ENCODE measurements at places on chromosomes 16 and 17.

- no peak for DNase-seq
These were observed 115.2 kb downstream of the C17orf67 start for GRCh38 chr17:56718515-56718914.

DNA sequence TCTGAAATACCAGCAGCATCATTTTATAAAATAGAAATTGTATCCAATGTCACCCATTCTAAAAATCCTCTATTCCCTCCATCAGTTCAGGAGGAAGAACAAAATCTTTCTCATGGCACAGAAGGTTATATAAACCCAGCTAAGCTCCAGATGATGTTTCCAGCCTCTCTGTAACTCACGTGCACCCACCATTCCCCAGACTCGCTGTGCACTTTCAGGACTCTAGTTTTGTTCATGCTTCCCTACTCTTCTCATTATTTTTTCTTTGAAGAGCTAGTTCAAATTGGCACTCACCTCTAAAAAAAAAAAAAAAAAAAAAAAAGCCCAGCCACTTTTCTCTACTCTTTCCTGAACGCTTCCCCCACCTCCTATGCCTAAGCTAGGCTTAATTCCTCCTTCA lies 36.0 kb upstream of the SHISA6 start:
- DNase-seq = no peak

GRCh38 chr17:72713701-72714100 lies 378.8 kb downstream of the SLC39A11 start:
- no peak for DNase-seq

DNA sequence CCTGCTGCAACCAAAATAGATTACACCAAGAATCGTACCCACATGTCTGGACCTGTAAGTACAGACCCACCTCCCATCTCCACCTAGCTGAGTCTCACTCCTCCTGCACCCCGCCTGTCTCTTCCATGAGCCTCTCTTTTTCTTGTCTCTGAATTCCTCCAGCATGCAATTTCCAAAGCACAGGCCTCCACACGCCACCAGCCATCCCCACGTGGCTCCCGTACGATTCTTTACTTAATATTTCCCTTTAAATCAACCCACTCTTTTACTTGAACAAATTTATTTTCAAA lies 1.2 kb downstream of the RPH3AL start:
- no peak for DNase-seq

- DNase-seq = no peak
These were observed 10.0 kb downstream of the HAGH start for GRCh38 chr16:1816396-1817275.

GRCh38 chr16:3652373-3653195 lies 1.9 kb upstream of the DNASE1 start:
- DNase-seq = no peak

DNA sequence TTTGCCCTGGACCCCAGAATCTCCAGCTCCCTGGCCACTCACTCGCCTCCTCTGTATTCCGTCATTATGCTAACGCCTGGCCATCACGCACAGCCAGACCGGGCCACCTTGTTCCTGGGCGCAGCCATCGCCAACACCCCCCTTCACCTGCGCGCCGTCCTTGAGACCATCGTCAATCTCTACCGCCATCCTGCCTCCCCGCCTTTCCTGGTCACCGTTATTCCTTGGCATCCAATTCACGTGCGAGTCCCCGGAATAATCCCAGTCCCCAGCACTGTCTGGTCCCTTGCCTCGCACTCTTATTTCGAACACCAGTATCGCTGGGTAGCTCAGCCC lies 541 bp downstream of the VKORC1 start:
- DNase-seq = no peak

GRCh38 chr16:57470711-57471110 lies 8.2 kb downstream of the POLR2C start:
- DNase-seq = no peak

DNA sequence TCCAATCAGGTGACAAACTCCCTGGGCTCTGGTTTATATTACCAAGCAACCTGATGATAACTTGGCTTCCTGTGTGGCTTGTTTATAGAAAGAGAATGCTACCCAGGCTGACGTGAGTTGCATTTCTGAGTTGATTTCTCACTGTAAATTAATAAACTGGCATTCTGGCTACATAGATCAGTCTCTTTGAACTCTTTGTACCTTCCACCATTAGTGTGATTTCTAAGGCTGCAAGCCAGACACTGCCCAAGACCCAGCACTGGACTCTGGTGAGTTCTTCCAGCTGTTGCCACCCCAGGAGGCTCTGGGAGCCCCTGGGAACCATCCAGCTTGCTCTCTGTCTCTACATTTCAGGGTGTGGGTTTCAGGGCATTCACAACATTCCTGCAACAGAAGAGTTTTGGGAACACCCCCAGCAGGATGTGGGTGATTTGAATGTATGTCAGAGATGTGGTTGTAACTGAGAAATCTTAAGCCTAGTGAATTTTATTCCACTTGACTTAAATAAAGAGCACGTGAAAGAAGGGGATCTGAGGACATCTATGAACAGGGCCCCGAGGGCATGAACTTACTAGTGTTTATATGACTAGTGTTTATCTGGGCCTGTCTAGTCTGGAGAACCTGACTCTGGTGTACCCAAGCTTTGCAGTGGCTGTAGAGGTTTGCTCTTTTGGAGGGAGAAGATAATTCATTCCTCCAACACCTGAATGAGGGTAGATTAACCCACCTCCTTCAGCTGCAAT lies 30.3 kb upstream of the LRRC37A start:
- DNase-seq = no peak

DNA sequence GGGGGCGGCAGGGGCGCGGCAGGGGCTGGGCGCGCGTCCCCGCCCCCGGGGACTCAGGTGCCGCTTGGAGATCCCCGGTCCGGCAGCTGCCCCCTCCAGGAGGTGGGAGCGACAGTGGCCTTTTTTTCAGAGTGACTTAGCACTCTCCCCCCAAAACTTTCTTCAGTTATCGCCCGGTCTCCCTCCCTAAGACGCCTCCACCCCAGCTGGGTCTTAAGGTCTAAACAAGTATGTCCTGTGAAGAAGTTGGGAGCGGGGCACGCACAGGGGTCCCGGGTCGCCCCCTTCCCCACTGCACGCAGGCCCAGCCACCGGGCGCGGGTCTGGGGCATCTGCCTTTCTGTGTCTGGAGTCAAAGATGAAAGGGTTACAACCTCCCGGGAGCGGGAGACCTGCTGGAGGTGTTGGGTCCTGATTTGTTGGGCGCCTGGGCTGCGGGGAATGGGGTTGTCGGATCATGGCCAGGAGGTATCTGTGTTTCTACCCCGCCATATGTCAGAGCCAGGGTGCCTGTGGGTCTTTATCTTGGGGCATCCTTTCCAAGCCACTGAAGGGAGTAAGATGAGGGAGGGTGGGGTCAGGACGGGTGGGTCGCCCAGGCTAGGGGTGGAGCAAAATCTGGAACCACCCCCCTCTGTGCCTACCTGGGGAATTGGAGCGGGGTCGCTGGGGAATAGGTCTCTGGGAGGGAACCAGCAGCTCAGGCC lies 757 bp downstream of the FMNL1 start:
- peak; percentile 22 for DNase-seq
